ENCODE measurements at places on chromosomes 7 and 10.

GRCh38 chr7:69778138-69778537 is 179.9 kb downstream of the AUTS2 start:
- DNase-seq = no peak

GRCh38 chr7:141271451-141271850 is 197.6 kb downstream of the TMEM178B start:
- no peak for DNase-seq

DNA sequence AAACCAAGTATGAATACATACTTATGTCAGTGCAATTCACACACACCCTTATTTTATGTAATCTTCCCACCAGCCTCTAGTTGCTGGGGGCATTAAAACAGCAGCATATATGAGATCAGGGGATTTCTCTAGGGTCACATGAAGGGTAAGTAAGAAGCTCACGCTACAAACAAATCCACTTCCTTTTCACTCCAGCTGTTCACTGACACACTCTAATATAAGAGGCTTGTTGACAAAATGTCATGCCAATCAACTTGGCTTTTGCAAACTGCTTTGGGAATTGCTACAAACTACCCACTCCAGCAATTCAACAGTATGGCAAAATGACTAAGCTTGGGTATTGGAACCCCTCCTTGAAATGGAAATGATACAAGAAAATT is 10.3 kb downstream of the FAM3C start:
- DNase-seq = no peak

GRCh38 chr7:149773446-149774236 is at the start of gene ZNF467:
Gene ZNF467 (minus strand): TSS chr7:149773588. CDS start chr7:149771032, 2,556 bp downstream.
- peak; percentile 20 for DNase-seq

DNA sequence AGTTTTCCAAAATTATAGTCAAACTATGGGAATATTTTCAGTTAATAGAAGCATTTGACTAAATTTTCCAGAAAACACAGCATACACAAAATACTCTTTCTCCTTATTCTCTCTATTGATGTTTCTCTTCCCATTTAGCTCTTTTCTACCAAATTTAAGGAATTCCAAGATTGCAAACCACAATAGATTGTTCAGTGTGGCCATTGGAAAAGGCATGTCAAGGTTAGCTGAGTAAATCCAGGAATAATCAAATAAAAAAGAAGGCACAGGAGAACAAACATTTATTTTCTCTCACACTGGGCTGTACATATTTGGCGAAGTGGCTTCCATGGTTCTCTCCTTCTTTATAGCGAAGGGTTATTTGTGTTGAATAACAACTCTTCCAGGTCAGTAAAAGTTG is 117.3 kb downstream of the THSD7A start:
- DNase-seq = no peak

DNA sequence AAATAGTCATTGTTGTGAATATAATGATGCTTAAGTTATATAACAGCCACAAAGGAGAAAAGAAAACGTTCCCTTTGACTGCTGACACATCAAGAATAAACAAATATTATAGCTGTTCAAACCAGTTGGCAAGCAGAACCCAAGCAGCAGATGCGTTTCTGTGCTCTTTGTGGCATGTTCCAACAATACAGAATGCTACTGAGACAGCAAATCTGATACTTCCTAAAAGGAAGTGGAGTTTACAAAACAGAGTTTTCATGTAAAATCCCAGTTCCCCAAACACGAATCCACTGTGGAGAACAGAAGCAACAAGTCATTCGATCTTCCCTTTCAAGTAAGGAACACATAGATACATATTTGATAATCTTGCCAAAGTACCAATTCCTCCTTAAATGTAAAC is 170.9 kb upstream of the ASAH2 start:
- no peak for DNase-seq
